GM12878 (cell line): ENCODE measurements at places on chromosomes 16 and 17. TPM values are rescaled to one million over a fixed set of nuclear protein-coding genes. Genes with fewer than 3 reads are reported as not detected.

Gene GLIS2
- total RNA-seq: 0.51 and 0.61 TPM in 2 replicates

Gene OR3A3
- not detected in 2 replicates for total RNA-seq

Gene TMEM235
- total RNA-seq: not detected in 2 replicates

Gene NPIPB6
- 0.44 and 1.2 TPM in 2 replicates for total RNA-seq

Gene NPIPB2
- 9.1 and 13.2 TPM in 2 replicates for total RNA-seq

Gene DRG2
- 55.0 and 56.2 TPM in 2 replicates for total RNA-seq
